A673 (cell line): ENCODE measurements at places on chromosomes 5 and 9. TPM values are rescaled to one million over a fixed set of nuclear protein-coding genes. Genes with fewer than 3 reads are reported as not detected.
A peak's percentile ranks its signal among the peaks of the same experiment; 100 is the strongest.

The C9orf50 gene
- 0.28 TPM in 1 of 2 replicates, not detected in the other for total RNA-seq

The KLF9 gene
- 0.34 and 1.0 TPM in 2 replicates for total RNA-seq

The LHX3 gene
- total RNA-seq: 0.11 TPM in 1 of 2 replicates, not detected in the other

GRCh38 chr5:76404223-76405211 lies 1.4 kb downstream of the IQGAP2 start:
- peak; percentile 33 for DNase-seq

GRCh38 chr5:146762830-146763229 lies 115.7 kb downstream of the PPP2R2B start:
- no peak for DNase-seq

DNA sequence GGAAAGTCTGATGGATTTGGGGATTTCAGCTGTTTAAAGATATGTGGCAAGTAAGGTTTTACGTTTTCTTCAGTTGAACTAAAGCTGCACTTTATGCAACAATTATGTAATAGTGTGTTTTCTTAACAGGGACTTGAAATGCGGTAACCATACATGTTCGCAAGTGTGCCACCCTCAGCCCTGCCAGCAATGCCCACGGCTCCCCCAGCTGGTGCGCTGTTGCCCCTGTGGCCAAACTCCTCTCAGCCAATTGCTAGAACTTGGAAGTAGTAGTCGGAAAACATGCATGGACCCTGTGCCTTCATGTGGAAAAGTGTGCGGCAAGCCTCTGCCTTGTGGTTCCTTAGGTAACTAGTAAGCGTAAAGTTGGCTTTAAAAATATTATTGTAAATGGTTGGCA lies 28.5 kb downstream of the NFX1 start:
- DNase-seq: no peak

- DNase-seq: peak; percentile 45
Observed at GRCh38 chr5:177310757-177311391, 824 bp downstream of the MXD3 start.

DNA sequence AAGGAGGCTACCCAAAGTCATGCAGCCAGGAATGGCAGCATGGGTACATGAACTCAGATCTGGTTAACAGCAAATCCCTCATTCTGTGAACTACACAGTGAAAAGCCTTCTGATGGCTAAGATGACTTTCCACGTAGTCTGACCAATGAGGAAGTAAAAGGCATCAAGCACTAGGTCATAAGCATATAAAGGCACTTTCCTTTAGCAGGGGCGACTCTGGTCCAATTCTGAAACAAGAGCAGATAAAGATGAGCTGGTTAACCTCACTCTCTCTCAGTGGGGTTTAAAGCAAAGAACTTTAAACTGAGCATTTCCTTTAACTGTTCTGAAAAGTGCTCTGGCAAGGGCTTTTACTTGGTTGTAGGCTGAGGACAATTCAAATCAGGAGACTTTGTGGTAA lies 21.1 kb downstream of the PSMB7 start:
- DNase-seq: no peak

DNA sequence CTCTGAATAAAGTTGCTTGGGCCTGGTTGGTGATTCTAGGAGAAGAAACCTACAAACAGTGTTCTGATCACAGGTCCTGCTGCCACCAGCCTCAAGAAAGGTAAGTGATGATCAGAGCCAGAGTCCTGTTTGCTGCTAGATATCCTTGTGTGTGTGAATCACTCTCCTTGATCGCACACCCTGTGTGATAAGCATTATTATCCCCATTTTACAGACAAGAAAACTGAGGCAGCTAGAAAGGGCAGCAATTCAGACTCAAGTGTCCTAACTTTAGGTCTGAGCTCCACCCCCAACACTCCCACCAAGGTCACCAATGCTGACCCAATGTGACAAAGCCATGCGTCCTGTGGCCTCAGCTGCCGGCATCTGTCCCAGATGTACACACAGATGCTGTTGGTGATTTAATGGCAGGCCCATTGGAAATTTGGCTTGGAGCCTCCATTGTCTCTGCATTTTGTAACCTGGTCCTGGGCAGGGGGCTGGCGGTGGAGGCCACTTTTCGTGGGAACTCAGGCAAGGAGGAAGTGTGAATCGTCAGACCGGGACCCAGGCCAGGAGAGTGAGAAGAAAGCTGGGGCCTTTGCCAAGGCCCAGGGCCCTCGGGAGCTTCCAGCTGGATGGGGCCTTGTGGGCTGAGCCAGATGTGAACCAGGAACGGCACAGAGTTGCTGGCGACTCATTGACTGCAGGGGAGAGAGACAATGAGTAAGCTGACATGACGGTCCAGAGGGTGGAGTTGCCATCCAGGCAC lies 29.8 kb upstream of the GGTA1 start:
- DNase-seq: peak; percentile 77

DNA sequence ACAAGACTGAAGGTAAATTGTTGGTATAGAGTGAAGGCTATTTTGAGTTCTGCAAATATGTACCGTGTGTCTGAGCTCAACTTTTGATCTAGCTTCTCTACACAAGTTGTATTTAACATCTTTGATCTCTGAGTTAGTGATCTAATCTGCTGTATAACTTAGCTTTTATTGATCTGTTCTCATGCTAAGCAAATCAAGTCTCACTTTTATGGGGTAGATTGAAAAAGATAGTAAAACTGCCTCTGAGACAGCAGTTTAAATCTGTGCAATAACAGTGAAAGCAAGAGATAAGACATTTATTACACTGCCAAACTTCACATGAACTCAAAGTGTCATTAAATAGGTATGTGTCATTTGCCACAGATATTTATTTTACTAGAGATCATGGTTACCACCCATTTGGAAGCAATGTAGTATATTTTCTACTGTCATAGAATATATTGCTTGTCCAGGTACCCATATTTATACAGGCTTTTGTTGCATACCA lies 477.3 kb downstream of the ISL1 start:
- no peak for DNase-seq

DNA sequence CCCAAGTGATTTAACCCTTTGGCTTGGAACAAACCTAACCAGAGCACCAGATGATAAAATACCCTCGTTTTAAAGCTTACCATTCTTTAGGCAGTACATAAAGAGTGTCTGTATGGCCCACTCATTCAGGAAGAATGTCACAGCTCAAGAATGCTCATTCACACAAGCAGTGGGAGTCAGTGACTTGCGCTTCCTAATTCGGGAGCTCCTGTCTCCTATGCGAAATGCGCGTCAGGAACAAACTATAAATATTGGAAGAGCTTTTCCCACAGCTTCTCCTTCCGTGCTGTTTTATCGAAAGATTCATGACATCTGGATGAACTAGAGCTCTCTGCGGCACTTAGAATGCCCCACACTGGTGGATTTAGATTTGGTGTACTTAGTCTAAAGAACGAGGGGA lies 66.6 kb downstream of the NTRK2 start:
- DNase-seq: no peak

DNA sequence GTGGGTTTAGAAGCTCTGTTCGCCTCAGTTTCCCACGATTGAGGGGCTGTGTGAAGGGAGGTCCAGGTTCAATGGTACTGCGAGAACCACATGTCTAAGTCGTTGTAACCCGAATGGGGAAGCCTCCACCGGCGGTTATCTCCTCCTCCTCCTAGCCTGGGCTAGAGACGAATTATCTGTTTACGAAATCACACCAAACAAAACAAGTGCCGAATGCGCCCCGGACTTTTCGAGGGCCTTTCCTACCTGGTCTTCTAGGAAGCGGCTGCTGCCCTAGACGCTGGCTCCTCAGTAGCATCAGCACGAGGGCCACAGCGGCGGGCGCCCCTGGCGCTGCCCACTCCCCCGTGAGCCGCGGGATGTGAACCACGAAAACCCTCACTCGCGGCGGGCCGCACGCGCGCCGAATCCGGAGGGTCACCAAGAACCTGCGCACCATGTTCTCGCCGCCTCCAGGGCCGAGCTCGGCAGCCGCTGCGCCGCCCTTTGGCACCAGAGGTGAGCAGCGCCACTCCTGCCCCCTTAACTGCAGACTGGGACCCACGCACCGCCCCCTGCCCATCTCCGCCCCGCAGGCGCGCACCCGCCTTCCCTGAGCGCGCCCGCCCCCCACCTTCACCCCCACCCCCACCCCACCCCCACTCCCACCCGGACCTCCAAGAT lies at the start of gene CDKN2A:
Gene CDKN2A, minus strand, starts transcription at position 500 of the 663 bp plus-strand sequence.
- no peak for DNase-seq

DNA sequence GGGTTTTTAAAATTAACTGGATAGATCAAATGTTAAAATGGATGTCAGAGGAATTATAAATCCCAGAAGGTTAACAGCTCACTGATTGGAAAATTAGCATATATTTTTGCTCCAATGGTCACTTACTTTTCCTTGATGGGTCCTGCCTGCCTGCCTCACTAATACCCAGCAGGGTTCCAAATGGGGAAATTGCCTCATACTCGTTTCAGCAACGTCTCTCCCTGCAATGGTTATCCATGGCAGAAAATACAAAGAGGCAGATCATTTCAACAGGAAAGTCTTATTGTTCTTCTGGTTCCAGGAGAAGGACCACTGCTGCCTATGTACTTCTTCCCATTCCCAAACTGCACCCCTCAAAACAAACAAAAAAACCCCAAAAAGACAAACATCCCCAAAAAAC lies 71.3 kb downstream of the ERP44 start:
- DNase-seq: peak; percentile 34
